ENCODE measurements at places on chromosomes 4 and X.

- peak; percentile 96 for DNase-seq
Measured at GRCh38 chr4:56387023-56388001, at the start of gene AASDH. TSS of gene AASDH (minus strand) at chr4:56387491. CDS start at chr4:56384299, 3,192 bp downstream.

DNA sequence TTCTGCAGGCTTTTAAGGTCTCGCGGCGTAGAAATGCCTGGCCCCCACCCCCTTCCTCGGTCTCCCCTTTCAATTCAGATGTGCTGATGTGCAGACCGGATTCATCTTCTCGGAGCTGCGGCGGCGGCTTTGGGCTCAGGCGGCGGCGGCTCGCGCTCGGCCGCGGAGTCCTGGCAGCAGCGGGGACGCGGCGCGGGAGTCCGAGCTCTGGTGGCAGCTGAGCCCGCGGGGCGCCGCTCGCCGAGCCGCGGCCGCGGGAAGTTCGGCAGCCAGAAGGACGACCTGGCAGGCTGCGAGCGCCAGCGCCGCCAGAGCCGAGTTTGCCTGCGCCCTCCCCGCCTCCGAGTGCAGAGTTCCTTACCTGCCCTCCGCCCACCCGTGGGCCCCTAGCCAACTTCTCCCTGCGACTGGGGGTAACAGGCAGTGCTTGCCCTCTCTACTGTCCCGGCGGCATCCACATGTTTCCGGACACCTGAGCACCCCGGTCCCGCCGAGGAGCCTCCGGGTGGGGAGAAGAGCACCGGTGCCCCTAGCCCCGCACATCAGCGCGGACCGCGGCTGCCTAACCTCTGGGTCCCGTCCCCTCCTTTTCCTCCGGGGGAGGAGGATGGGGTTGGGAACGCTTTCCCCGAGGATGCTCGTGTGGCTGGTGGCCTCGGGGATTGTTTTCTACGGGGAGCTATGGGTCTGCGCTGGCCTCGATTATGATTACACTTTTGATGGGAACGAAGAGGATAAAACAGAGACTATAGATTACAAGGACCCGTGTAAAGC lies 448 bp downstream of the TLL1 start:
- DNase-seq = no peak

DNA sequence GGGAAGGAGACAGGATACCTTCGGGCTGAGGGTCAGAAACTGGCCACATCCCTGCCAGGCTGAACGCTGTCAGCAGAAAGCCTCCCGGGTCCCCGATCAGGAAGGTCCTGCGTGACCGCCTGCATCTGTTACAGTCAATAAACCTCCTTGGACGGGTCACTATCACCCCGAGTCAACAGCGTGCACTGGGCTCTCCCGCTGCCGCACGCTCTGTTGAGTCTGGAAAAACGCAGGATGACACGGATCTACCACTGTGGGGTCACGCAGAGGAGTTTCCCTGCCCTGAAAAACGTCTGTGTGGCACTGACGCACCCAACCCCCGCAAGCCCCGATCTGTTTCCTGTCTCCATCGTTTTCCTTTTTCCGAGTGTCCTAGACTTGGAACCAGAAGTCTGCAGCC lies 12.1 kb downstream of the PPP2R3B start:
- no peak for DNase-seq

- no peak for DNase-seq
Measured at GRCh38 chr4:55170462-55170861, 45.1 kb upstream of the KDR start.

DNA sequence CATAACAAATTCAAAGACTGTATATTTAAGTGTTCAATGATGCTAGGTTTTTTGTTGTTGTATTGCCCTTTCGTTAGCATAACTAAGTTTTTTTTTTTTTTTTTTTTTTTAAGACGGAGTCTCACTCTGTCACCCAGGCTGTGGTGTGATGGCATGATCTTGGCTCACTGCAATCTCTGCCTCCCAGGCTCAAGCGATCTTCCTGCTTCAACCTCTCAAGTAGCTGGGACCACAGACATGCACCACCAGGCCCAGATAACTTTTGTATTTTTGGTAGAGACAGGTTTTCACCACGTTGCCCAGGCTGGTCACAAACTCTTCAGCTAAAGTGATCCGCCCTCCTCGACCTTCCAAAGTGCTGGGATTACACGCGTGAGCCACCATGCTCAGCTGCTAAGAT lies 7.0 kb downstream of the SH3BGRL start:
- no peak for DNase-seq

GRCh38 chr4:182147391-182147790 lies 95.8 kb upstream of the TENM3 start:
- no peak for DNase-seq

GRCh38 chr4:123649645-123650391 lies 253.2 kb downstream of the SPRY1 start:
- DNase-seq = peak; percentile 96

GRCh38 chrX:131728295-131729145 lies 184.6 kb downstream of the OR13H1 start:
- DNase-seq = no peak

DNA sequence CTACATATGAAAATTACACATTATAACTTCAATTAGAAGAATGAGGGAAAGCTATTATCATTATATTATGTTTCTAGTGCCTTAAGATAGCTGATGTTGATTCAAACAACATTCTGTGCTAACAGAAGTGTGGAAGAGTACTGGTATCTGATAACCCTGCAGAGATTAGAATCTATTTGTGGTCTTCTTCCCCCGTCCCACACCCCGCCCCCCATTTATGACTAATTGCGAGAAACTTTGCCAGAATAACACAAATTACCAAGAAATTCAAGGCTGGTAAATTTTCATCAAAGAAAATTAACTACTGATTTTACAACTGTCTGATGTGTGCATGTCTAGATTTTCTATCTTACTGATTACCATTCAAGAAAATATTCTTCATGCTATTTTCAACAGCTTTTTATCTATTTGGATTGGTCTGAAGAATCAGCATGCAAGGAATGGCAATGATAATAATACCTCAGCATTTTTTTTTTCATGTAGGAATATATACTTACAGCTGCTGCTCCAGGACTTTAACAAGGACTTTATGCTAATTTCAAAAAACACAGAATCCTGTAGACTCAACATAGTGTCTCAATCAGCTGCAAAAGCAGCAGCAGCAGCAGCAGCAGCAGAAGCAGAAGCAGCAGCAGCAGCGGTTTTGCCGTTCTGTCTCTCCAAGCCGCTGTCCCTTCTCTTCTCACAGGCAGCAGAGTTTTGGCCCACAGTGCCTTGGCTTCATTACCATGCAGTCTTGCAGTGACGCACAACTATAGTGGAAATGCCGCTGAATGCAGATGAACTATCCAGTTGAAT lies 126.7 kb downstream of the FRYL start:
- no peak for DNase-seq

GRCh38 chrX:11672213-11672612 lies 6.5 kb upstream of the ARHGAP6 start:
- DNase-seq = no peak

GRCh38 chr4:124206779-124207605 lies 505.5 kb downstream of the ANKRD50 start:
- DNase-seq = no peak

GRCh38 chr4:84051639-84052038 lies 447.5 kb downstream of the NKX6-1 start:
- no peak for DNase-seq

DNA sequence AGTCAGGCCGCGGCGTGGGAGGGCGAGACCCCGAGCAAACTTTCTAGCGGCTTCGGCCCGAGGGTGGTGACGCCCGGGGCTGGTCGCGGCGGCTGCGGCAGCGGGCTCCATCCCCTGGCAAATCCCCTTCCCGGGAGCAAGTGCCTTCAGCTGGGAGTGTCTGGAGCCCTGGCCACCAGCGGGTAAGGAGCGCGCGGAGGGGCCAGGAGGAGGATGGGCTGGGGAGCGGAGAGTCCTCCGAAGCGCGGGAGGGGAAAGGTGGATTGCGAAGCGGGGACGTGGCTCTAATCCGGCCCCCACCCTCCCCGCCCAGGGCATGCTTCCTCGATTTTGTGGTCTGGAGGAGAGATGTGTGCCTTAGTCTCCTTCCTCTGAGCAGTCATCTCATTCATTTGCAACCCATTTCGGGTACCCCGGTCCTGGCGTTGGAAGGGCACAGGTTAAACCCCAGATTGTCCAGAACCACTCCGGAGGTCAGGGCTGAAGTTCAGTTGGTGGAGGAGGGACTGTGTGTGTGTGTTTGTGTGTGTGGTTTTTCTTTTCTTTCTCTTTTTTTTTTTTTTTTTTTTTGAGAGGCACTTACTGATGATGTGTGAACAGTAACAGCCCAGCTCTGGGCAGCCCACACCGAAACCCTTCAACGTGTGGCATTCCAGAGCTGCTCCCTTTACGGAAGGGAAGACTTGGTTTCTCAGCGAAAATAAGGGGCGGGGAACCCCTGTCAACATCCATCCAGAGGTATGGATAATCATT lies 516 bp downstream of the SGMS2 start:
- peak; percentile 4 for DNase-seq

DNA sequence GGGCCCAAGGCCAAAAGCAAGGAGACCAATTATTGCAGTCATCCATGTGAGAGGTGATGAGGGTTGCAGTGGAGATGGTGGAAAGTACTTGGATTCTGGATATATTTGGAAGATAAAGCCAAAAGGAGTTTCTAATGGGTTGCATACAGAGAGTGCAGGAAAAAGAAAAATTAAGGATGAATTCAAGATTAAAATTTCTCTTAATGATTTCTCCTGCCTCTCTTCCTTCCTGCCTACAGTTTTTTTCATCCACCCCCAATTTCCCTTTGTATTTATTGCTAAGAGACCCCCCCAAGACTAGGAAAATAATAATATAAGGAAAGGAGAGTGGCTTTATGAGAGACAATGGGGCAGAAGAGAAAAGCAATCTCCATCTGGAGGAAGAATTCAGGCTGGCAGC lies 8.6 kb upstream of the FGF5 start:
- DNase-seq = no peak

DNA sequence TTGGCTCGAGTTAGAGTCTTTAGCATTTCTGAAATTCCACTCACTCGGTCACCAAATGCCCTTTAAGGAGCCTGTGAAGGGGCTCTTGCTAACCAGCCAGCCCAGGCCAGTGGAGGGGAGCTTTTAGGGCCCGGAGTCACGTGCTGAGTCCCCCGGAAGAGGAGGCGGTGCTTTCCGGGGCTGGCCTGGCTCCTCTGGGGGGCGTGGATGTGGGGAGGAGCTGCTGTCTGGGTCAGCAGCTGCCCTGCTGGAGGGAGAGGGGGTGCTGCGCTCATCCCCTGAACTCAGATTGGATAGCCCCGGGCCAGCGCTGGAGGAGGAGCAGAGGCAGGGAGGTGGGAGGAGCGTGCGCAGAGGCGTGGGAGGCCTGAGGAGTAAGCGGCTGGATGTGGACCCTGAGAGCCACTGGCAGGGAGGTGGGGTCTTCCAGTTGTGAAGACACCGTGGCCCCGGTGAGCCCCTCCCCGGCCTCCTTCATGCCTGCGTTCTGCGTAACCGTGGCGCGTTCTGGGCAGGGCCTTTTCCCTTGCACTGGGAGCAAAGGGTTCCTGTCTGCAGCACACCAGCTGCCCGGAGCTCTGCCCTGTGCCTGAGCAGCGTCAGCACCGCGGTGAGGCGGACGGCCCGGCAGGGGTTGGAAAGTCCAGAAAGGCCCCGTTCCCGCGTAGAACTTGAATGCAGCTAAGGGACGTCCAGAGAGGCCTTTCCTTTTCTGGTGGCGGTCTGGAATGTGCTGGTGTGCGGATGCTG lies 19.7 kb downstream of the MAEA start:
- peak; percentile 83 for DNase-seq

DNA sequence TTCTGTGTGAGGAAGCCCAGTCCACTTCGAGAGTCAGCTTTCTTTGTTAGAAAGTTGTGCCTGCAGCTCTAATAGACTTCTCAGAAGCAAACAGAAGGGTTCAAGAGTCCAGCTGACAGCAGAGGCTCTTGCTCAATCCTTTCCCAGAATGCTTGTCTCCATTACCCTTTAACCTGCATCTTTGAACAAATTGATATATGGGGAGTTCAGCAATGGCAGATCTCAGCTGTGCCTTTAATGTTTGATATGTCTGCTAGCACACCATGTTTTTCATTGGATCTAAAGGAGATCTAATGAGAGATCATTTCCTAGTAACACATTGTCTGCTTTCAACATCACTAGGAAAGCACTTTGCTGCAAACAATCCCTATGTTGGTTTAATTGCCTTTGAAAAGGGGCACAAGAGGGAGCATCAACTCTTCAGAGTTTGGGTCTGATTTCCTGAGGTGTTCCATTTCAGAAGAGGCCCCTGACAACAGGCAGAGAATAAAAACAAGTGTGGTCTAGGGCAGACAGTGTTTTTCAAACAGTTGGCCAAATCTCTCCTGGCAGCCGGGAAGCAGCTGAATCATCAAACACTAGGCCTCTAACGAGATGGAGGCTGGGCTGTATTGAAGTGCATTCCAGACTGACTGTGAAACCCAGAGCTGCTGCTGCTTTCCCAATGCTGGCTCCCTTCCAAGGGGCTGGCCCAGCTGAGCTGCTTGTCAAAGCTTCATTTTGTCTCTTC lies 55.5 kb downstream of the LUZP4 start:
- peak; percentile 94 for DNase-seq

- DNase-seq = peak; percentile 0
Measured at GRCh38 chrX:30992381-30992904, 79.4 kb downstream of the FTHL17 start.

- no peak for DNase-seq
Measured at GRCh38 chr4:7753931-7754465, 185.7 kb downstream of the AFAP1 start.

- no peak for DNase-seq
Measured at GRCh38 chr4:146846882-146847281, 98.8 kb downstream of the TTC29 start.

DNA sequence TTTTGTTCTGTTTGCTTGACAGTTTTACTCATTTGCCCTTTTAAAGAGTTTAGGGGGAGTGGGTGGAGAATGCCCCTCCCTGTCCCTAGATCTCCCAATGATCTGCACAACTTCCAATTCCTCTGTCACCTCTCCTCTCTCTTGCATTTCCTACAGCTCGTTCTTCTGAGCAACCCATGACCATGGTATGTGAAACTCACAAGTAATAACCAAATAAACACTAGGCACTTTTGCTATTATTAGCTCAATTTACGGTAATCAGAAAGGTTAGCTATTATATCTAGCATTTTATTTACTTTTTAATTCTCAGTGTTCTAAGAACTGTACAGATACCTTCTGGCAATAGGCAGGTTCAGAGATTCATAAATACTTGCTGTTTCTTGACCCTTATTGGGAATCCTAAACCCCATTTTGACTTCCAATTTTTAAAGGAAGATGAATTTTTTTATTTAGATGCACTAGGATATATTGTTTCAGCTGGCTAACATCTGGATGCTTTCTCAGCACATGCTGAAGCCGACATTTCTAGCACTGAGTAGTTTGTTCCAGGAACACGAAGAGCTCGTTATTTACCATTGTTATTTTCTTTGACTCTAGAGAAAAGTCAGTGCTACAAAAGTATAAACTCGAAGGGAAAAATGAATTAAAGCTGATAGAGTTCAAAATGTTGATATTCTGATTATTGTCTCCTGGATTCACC lies 194.7 kb upstream of the TLL1 start:
- peak; percentile 91 for DNase-seq

DNA sequence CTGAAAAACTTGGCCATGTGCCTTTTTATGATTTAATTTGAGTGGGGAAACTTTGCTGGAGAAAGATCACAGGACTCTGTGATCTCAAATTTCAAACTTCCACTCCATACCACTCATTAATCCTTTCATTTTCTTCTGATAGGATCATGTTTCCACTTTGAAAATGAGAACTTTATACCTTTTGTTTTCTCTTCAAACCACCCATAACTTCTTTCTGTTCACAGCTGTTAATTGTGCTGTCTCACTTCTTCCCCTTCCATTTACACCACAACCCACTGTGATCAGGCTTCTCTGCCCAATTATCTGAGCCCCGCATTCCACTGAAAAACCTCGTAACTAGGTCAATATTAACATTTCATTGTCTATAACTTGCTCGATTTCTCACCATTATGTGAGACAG lies 47.0 kb upstream of the ARSJ start:
- no peak for DNase-seq
